HEK293T (cell line): ENCODE measurements at places on chromosomes 2 and 18.

- DNase-seq, result no peak
Observed at GRCh38 chr2:1515986-1516797, 102.9 kb downstream of the TPO start.

- DNase-seq, result no peak
Observed at GRCh38 chr2:173547499-173547898, 192.8 kb downstream of the CDCA7 start.

DNA sequence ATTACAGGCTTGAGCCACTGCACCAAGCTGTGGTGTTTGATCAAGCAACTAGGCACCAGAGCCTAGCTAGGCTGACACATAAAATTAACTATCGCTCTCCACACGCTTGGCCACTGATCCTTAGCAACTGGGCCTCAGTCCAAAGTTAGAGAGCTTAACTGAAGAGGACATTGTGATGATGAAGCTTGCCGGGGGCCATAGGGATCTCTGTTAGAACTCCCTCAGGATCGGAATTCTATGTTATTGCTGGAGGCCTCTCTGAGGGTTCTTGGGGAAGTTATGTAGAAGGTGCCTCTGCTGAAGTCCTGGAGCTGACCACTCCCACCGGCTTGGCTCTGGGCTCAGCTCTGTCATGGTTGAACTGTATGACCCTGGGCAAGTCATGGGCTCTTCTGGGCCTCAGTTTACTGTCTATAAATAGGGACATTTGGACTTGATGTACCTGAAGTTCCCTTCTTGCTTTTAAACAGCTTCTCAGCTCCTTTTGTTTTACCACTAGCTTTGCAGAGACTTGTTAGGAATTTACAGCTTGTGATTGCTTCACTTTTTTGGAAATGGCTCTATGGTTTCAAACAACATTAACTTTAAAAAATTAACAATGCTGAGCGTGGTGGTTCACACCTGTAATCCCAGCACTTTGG lies 44.1 kb downstream of the GATA6 start:
- no peak for DNase-seq

- no peak for DNase-seq
Observed at GRCh38 chr2:195049372-195050031, 607.5 kb upstream of the SLC39A10 start.

DNA sequence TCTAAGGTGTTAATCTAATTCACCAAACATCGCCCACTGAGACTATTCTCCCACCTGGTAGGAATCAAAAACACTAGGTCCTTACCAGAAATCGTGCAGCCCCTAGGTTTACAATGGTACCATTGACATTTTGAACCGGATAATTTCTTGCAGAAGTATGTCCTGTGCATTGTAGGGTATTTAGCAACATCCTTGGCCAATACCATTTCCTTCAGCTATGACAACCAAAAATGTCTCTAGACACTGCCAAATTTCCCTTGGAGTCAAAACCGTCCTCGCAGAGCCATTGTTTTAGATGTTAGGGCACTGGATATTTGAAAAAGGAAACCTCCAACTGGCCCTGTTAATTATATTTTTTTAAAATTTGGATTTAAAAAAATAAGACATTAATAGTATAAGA lies 3.8 kb downstream of the VPS54 start:
- no peak for DNase-seq

DNA sequence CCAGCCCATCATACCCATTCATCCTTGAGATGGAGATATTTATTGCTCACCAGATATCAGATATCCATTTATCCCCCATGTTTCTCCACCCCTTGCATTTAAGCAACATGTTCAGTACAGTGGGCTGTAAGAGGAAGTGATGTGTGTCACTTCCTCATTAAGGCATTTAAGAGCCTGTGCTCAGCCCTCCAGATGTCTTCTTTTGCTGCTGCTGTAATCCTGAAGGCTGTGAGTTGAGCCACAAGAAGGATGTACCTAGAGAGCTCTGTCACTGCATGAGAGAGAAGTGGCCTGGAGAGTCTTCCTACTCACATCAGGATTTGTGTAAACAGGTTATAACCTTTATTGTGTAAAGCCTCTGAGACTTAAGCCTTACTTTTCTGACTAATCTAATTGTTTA lies 151.8 kb upstream of the UNC80 start:
- DNase-seq, result no peak

DNA sequence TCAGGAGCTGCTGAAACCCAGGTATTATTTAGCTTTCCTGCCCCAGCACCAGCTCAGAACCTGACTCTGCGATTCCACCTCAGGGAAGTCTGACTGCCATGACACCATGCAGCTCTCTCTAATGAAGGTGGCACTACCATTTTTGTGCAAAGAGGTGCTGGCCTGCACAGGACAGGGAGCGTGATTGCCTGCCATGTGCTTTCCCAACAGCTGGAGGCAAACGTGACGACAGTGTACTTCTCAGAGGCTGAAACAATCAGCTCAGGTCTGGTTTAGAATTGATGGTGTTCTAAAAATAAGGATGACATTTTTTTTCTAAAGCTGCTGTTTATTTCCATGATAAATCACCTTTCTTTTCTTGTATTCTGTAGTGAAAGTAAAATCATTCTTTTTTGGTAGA lies 75.2 kb upstream of the TTC39C start:
- DNase-seq, result no peak

DNA sequence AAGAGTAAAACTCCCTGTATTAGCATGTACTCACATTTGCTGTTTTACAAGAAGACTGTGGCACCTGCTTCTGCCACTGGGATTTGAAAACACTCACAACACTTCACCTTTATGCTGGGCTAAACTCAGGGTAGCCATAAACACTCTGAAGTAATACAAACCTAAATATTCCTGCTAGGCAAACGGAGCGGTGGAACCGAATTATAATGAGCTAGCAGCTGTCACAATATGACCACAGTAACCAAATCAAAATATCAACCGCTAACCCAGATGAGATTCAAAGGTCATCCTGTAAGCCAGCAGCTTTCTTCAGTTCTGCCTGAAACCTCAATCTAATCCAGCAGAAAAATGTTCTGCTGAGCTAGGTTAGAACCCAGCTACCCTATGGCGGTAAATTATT lies 132.1 kb downstream of the TCF4 start:
- DNase-seq, result no peak

GRCh38 chr2:69097891-69098655 lies 85.1 kb downstream of the ANTXR1 start:
- DNase-seq, result no peak

- no peak for DNase-seq
Observed at GRCh38 chr2:230866756-230867523, 2.2 kb downstream of the ITM2C start.

DNA sequence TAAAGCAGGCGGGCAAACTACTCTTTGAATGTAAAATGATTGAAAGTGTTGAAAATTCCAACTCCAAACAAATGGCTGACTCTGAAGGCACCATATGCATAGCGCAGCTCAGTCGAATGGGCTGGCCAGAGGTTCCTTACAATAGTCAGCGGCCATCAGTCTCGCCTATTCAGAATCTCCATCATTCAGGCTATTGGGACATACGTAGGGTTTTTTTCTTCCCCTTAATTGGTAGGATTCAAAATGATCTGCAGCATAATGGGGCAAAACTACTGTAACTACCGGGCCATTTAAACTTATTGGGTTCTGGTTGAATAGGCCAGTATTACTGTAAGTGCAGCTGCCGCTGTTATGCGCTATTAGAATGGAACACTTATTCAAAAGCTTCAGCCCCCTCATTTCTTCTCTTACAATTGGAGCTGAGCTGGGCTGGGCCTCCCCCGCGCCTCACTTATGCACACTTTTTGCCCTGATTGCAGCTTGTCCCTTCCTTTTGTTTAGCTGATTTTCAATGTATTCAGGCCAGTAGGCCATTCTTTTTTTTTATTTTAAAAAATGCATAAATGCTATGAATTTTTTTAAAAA lies 40.4 kb downstream of the SLC9A4 start:
- no peak for DNase-seq

GRCh38 chr2:48567671-48568070 lies 37.7 kb downstream of the STON1 start:
- DNase-seq, result no peak

- peak; percentile 66 for DNase-seq
Observed at GRCh38 chr2:178194600-178195389, 483 bp downstream of the OSBPL6 start.

- DNase-seq, result no peak
Observed at GRCh38 chr18:48850822-48851598, 99.8 kb downstream of the SMAD7 start.

DNA sequence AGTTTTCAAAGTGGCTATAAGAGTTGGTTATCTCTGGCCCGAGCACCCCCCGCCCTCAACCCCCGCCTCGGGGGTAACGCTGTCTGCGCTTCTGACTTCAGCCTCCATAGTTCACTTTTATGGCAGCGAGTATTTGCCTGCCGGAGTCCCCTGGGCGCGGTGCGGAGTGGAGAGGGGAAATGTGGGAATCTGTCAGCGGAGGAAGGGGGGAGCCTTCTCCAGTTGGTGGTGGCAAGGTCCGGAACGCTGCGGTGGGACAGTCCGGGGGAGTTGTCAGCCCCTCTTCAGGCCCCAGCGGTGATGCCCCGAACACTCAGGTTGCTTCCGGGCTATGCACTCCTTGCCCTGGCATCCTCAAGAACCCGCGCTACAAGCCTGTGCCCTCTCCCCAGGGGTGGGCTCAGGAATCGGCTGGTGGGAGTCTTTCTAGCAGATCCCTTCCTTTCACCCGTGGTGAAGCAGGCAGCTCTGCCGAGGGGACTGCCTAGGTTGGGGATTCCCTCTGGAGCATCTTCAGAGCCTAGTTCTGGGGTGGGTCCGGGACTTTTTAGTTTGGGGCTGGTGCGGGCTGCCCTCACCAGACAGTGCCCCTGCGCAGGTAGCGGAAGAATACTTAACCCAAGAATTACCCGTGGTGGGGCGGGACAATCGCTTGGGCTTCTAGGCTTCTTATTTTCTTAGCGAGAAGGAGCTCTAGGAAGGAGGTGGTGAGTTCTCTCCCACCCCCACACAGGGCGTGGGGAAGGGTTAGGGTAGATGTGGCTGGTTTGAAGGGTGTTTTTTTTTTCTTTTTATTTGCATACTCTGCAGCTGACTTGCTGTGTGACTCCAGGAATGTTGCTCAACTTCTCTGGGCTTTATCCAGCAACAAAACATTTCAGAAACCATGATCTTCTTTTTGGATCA lies 1.6 kb downstream of the ATOH8 start:
- no peak for DNase-seq

GRCh38 chr2:149729586-149729985 lies 142.0 kb upstream of the MMADHC start:
- DNase-seq, result no peak

- DNase-seq, result no peak
Observed at GRCh38 chr18:48123941-48124340, 193.5 kb upstream of the SMAD2 start.

GRCh38 chr2:240949791-240950705 lies 43.9 kb downstream of the CROCC2 start:
- no peak for DNase-seq

GRCh38 chr2:224354632-224355211 lies 47.2 kb downstream of the FAM124B start:
- no peak for DNase-seq

- DNase-seq, result no peak
Observed at GRCh38 chr2:71646028-71646427, 192.7 kb downstream of the DYSF start.

GRCh38 chr2:41934329-41934958 lies 113.4 kb upstream of the PKDCC start:
- DNase-seq, result no peak

GRCh38 chr18:72993250-72993649 lies 125.5 kb upstream of the NETO1 start:
- no peak for DNase-seq

DNA sequence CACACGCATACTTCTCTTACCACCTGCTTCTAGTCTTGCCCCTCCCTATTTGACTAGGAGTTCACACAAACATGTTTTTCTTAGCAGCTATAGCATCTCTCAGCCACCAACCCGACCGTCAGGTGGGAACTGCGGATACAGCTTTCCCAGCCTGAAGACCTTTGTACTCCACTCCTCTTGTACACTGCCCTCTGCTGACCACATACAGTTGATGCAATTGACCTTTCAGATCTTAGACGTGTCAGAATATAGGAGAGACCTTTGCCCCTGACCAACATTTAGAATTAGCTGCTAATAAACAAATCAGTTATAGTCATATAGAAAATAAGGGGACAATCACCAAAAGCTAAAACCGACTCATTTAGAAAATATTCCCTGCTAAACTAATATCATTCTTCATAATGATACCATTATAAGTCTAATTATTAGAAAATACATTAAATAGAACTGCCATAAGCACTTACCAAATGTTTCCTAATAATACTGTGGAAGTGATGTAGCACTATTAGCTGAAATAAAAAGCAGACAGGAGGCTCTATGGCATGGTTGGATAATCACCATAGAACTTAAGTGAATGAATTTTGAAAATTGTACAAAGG lies 208.4 kb downstream of the RAD51AP2 start:
- DNase-seq, result peak; percentile 58

DNA sequence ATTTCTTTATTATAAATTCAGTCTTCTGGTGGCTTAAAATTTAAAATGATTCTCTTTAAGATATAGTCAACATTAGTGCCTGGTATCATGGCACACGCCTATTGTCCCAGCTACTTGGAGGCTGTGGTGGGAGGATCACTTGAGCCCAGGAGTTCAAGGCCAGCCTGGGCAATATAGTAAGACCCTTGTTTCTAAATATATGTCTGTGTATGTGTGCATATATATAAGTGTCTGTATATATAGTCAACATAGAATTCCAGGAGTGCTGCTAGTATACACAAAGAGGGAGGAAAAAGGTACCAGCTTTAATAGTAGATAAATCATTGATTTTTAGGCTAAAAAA lies 24.9 kb downstream of the EIF4E2 start:
- DNase-seq, result no peak

DNA sequence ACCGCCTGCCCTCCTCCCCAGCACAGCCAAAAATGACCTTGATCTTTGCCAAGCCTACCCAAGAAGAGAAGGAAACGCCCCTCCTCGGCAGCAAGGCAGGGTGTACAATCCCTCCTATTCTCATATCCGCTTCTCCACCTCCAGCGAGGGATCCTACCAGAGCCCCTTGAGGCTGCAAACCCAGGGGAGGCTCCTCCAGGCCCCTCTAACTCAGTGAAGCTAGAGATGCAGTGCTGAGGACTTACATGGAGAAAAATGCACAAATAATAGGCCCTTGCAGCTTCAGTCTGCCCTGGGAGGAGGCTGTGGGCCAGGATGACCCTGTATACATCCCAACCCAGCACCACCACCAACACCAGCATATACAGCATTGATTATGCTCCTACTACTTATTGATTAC lies 46.9 kb upstream of the POMC start:
- DNase-seq, result no peak
